Hematopoietic multipotent progenitor cell treated with erythropoietin and hydrocortisone succinate and interleukin-3 and kit ligand, for 6 days (in vitro differentiated cells): ENCODE measurements at places on chromosomes 4 and X.
A peak's percentile ranks its signal among the peaks of the same experiment; 100 is the strongest.

DNA sequence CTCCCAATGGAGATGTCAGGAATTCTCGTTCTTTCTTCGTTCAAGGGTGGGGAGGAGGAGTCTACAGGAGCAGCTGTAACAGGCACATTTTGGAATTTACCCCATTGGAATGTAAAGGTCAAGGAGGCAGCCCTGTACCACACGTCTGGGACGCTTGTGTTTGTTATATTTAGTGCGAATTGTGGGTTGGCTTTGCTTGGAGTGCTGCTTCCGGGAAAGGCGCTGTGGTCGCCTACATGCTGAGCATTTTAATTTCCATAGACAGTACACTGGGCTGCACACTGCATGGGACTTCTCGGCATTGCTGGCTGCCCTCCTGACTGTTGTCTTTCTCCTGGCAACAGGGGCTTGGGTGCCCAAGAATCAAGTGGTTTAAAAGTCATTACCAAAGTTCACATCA is 12.8 kb downstream of the GYG2 start:
- no peak for DNase-seq

DNA sequence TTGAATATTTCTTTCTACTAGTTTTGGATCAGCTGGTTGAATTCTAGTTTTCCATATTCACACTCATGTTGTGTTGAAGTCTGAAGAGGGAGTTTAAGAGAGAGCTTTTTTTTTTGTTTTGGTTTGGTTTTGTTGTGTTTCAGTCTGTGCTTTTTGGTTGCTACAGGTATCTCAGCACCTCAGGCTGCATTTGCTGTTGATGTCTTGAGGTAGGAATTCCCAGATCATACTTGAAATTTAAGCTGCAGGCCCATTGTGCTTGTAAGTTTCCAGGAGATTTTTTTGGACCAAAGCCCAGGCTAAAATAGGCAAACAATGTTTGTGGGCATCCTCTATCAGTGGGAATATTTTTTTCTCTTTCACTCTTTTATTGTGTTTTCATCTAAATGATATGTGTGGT is 190.2 kb upstream of the AGA start:
- no peak for DNase-seq

GRCh38 chr4:117773064-117773936 is 261.0 kb upstream of the NDST3 start:
- DNase-seq = no peak

GRCh38 chrX:132662844-132663243 is 174.0 kb upstream of the MBNL3 start:
- DNase-seq = no peak

- no peak for DNase-seq
Observed at GRCh38 chr4:107283587-107284559, 247.8 kb upstream of the DKK2 start.

- DNase-seq = no peak
Observed at GRCh38 chr4:61783050-61783449, 582.9 kb downstream of the ADGRL3 start.

DNA sequence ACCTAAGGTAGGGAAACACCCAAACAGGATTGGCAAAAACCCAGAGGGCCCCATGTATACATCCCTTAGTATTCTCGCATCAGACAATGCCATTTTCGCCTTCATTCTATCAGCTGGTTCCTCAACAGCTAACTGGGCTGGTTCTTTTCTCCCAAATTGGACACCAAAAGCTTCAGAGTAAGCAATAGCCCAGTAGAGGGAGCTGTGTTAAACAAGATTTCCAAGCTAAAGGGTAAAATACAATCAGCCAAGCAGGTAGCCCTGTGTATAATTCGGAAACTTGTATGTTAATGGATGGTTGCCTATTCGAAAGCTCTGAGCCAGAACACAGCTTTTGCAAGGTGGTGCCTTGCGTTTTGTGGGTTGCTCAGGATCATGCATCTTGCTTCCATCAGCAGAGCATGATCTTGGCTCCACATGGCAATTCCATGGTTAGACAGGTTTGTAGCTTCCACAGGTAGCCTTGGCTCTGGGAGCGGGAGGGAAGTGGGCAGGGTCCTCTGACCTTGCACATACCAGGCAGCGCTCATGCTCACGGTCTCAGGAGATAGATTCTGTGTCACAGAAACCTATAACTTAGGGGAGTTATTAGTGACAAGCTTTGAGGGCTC is 115.2 kb upstream of the LNX1 start:
- DNase-seq = peak; percentile 67

GRCh38 chrX:2136848-2137247 is 363.9 kb downstream of the DHRSX start:
- DNase-seq = no peak

DNA sequence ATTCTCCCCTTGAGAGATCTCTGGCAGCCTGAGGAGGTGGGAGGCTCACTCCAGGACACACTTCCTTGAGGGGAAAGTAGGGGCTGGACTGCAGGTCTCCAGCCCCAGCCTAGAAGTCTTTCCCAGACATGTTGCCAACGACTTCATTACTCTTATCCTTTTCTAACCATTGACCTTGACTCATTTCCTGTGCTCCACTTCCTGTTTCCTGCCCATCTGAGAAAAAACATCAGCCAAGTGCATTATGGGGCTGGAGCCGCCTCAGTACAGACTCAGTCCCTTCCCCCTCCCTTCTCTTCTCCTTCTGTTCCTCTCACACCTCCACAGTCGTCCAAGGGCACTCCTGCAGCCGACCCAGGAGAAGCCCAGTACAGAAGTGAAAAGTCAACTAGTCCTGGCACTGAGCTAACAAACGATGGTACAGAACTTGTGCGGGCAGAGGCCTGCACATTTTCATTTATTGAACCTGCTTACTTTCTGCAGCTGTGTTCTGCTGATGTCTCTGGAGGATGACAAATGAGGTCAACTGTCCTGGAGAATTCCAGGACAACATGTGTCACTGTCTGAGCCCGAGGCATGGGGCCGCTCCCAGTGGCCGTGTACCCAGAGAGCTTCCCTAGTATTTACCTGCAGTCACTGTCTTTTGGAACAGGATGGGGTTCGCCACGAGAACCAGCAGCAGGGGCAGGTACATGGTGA is 20.1 kb downstream of the GPR143 start:
- no peak for DNase-seq

DNA sequence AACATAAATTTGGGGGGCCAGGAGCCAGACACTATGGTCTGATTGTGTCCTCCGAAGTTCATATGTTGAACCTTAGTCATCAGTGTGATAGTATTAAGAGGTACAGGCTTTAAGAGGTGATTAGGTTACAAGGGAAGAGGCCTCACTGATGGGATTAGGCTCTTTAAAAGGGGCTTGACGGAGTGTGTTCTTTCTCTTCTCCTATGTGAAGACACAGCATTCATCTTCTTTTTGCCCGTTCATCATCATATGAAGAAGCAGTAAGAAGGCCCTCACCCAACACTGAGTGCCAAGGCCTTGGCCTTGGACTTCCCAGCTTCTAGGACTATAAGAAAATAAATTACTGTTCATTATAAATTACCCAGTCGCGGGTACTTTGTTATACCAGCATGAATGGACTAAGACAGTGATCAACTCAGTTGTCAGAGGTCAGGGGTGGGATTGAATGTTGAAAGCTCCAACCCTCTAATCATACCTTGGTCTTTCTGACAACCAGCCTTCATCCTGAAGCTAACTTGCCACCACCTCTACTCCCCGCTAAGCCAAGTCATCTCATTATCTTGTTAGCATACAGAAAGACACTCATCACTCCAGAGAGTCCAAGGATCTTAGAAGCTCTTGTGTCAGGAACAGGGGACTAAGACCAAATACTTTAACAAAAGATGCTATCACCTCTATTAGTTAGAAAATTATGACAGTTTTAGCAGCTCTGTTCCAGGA is 543.4 kb upstream of the DIPK2B start:
- DNase-seq = no peak

DNA sequence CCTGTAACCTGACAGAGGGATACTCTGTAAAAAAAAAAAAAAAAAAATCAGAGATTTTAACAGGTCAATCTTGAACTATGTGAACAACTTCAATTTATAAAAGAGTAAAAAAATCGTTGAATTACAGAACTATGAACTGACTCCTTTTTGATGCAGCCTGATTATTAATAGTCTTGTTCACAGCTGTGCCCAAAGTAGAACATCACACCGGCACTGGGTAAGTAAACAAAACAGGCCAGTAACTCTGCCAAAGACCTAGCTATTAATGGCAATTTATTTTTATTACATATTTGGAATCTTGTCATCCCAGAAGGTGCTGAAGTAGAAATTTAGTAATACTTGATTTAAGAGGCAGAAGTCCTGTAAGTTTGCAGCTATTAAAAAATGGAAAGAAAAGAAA is 31.4 kb downstream of the CPE start:
- no peak for DNase-seq

DNA sequence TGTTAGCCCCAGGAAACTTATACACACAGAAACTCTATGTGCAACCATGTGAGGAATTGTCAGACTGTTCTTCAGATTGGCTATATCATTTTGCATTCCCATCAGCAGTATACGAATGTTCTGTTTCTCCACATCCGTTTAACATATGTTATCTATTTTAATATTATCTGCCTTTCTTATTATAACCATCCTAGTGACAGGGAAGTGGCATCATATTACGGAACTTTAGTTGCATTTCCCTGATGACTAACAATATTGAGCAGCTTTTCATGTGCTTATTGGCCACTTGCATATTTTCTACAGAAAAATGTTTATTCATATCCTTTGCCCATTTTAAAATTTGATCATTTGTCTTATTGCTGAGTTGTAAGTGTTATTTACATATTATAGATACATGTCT is 36.5 kb upstream of the IL15 start:
- DNase-seq = no peak
